ENCODE measurements at places on chromosomes 16 and 17.

GRCh38 chr17:64786337-64786736 lies 124.2 kb upstream of the SMURF2 start:
- DNase-seq, result no peak

GRCh38 chr17:78784352-78784751 lies 2.3 kb upstream of the CYTH1 start:
- no peak for DNase-seq

DNA sequence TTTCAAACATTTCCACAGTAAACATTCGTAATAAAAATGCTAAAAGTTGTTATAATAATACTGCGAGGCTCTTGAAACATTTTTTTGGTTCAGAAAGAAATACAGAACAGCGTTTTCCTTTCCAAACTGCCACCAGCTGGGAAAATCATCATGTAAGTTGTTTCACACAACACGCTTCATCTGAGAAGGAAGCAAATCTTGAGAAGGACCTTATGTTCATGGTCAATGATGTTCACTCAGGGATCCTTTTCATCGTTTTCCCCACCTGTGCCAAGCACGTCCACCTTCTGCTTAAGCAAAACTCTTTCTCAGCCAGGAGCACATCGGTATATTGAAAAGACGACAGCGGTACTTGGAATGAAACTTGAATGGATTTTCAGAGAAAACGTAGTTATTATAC lies 274.5 kb upstream of the ELAC2 start:
- no peak for DNase-seq

- no peak for DNase-seq
Observed at GRCh38 chr17:2051061-2051932, 3.6 kb upstream of the HIC1 start.

DNA sequence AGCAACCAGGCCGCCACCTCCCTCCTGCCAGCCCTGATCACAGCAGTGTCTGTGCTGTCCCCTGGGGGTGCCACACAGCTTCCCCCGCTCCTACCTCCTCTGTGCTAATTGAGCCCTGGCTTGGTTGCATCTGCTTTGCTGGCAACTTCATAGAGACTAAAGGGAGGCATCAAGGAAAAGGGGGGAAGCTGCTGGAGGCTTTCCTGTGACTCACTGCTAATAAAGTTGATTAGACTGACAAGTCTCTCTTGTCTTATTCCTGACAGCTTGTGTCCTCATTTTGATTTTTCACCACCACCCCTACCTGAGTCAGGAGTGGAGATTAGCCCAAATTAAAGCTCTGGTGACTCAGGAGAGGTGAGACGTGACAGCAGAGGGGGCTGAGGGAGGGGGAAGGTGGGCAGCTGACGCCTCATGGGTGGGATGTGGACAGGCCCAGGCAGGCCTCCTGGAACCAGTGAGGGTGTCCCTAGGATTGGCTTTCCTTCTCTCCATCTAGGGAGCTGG lies 310.0 kb downstream of the CBLN1 start:
- DNase-seq, result no peak
